ENCODE measurements at places on chromosomes 6 and 20.

DNA sequence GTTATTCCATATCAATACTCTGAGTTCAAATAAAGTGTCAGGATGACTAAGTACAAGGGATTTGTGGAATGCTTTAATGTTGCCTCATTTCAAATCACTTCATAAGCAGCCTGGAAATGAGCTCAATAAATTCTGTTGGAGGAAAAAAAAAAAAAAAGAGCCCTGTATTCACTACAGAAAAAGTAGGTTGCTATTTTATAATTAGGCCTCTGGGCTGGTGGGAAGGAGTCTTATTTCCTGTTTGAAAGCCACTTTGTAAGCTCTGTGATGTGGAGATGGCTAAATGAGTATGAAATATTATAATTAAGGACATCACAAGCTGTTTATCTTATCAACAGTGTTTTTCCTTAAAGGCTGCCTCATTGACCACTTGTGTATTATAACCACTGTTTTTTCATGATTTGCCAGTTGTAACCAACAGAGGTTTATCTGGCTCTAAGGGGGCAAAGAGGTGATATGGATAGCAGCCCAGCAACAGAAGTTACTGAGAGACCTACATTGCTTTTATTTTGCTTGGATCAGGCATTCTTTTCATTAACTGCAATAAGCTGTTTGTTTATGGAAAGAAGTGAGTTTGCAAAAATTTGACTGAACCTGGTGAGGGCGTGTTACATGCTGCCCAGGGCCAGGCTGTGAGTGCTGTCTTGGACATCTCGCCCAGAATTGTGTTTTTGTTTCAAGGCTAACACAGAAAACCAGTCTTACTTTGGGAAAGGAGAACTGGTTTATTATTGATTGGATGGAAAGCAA is 563.3 kb upstream of the MAP3K7 start:
- no peak for DNase-seq

- no peak for DNase-seq
Observed at GRCh38 chr6:34039943-34040342, 105.9 kb downstream of the GRM4 start.

DNA sequence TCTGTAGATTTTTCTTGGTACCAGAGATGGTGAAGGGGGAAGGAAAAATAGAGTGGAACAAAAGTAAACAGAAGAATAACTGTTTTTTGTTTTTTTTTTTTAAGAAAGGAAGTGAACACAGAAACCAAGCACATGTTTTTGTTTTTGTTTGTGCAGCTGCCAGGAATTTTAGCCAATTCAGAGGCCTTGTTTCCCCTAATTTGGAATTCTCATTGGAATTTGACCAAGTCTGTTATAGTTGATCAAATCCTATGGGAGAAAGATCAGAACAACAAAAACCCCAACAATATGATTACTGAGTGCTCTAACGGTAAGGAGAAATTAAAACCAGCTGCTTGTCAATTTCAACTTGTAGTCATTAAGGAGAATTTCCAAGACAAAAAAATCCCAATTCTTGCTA is 18.2 kb upstream of the IL22RA2 start:
- DNase-seq: no peak

GRCh38 chr6:3297006-3297405 is 38.3 kb downstream of the PSMG4 start:
- no peak for DNase-seq

DNA sequence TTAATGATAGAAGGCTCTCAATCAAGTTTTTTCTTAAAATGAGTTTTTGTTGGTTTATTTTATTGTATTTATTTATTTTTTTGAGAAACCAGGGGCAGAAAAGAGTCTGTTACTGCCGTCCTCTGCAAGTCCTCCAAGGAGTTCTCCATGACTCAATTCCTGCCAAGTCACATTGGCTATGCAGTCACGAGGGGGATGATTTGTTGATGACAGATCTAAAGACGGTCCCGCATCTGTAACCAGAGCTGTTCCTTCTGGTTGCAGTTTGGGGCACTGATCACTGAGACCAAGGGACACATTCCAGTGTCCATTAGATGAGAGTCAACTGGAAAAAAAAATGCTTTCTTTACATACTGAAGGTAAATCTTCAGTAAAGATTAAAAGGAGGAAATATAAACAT is 13.9 kb upstream of the TSHZ2 start:
- no peak for DNase-seq

- no peak for DNase-seq
Observed at GRCh38 chr6:158548418-158549161, 11.3 kb upstream of the TMEM181 start.
